ENCODE measurements at places on chromosomes 16 and 17.

DNA sequence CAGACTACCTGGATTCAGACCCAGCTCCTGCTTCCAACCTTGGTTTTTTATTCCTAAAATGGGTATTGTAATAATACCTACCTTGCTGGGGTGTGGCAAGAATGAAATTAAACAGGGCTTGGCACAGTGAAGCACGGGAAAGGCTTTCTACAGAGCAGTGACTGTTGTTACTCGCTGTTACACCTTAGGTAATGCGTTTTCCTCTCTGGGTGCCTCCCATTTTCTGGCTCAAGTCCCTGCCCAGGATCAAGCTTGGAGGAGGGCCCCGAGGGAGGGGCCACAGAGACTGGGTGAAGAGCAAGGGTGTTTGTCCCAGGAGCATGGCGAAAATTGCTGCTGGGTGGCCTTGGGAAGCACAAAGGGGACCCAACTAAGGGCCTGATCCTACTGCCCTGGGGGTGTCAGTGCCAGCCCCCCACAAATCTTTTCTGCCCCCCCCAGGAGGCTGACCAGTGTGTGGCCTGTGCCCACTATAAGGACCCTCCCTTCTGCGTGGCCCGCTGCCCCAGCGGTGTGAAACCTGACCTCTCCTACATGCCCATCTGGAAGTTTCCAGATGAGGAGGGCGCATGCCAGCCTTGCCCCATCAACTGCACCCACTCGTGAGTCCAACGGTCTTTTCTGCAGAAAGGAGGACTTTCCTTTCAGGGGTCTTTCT, 13.3 kb downstream of the MIEN1 start:
- no peak for DNase-seq

GRCh38 chr17:15233971-15234370, 31.2 kb downstream of the PMP22 start:
- no peak for DNase-seq

DNA sequence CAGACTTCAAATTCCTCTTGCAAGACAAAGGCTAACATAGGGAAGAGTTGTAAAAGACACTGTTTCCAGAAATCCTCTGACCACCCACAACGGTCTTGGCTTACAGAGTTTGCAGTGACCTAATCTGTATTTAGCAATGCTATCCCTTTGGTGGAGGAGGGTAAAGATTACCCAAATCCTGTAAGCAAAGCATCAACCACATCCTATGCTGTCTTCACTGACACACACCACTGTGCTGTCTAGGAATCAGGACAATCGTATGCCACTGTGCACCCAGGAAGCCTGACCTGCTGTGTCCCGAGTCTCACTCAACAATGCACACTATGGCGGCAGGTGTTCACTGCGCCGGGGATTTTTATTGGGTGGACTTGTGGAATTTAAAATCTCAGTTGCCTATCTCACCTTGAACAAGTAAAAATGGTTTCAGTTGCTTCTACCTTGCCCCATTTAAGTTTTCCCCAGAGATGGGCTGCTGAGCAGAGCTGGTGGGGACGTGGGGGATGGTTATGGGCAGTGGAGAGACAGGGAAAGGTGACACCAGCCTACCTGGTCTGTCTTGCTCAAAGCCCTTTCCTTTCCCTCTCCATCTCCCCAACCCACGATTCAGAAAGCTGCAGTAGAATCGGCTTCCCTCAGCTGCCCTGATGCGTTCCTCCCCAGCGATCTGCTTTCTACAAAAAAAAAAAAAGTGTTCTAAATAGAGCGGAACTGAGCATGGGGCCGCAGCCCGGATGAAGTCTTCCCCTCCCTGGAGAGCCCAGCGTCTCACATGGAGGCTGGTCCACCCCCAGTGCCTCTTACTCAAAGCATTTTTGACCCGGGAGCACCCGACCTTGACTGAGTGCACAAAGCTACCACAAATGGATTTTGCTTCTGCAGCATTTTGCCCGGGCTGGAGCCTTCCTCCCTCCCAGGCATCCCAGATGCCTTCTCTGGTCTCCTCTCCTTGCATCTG, 271.5 kb downstream of the SOX9 start:
- DNase-seq: no peak

DNA sequence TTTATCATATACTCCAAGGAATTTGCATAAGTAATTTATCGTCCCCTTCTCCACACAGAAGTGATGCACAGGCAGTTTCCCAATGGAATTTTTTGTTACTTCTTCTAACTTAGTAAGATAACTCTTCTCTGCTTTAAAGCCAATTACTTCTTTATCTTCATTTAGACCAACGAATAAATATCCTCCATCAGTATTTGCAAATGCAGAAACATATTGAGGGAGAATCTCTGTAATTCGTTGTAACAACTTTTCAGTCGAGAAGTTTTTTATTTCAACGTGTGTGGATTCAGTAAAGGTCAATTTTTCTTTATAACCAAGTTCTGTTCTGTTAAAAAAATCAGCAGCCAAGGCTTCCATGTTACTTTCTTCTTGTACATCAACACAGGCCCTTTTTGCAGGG, 30.7 kb upstream of the SLFN13 start:
- DNase-seq: no peak

GRCh38 chr17:41919165-41919817, 540 bp upstream of the ACLY start:
- no peak for DNase-seq

GRCh38 chr16:87255866-87256265, 61.3 kb downstream of the C16orf95 start:
- DNase-seq: no peak

GRCh38 chr16:74902161-74902560, 82.8 kb downstream of the WDR59 start:
- DNase-seq: no peak

DNA sequence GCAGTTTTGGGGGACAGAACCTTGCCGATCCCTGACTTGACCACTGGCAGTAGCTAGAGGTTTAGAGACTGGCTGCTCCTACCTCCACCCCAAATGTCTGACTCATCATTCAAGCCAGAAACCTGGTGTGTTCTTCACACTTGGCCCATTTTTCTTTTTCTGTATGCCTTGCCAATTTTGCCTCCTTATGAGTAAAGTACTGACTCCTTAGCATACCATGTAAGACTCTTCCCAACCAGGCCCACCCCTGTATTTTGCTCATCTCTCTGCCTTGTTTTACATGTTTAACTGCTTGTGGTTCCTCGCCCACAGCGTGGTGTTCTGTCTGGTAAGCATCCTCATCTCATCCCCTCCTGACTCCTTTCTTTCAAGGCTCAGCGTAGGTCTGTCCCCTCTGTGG, 37.9 kb downstream of the NUP88 start:
- DNase-seq: no peak

GRCh38 chr16:83847371-83848225, 39.8 kb downstream of the HSBP1 start:
- no peak for DNase-seq

- DNase-seq: no peak
Measured at GRCh38 chr16:85395913-85396878, 216.9 kb upstream of the GSE1 start.

DNA sequence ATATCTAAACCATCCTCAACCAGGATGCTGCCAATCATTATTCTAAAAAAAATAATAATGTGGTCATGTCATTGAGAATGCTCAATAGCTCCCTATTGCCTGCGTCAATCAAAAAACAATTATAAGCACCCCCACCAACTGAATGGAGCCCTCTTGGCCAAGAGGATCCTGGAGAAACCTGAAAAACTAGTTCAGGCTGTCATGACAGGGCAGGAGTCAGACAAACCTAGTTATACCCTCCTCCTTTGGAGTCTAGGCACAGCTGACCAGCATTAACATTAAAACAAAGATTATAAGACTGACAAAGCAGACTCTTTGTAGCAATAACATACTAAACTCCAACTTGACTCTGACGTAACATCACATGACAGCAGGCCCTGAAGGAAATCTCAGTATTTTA, 119.2 kb upstream of the CCL2 start:
- no peak for DNase-seq

DNA sequence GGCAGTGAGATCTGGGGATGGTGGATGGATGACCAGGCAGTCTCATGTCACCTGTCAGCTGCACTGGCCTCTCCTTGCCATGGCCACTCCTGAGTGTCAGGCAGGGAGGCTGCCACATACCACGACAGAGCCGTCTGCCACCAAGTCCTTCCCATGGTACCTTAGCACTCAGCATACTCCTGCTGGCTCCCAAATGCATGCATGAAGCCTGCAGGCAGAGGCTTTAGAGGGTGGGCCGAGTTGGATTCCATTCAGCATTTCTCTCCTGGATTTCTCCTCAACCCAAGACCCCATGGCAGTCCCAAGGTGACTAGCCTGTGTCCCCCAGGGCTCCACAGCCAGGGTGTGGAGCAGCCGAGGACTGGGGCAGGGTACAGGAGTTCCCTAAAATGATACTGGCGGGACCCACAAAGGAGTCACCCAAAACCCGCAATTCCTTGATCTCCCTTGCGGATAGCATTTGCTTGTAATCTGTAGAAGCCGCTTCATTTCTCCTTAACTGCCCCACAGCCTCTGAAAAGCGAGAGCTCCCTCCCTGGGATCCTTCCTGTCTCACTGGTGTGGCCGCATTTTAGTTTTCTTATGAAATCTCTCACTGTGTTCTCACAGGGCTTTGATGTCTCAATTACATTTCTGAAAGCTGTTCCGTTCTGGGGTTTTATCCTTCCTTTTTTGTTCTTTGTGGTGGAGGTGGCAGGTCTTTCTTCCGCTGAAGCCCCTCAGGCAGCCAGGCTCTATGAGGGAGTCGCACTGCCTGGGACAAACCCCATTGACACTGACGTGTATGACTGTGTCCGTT, 141.4 kb downstream of the SOCS1 start:
- DNase-seq: no peak

DNA sequence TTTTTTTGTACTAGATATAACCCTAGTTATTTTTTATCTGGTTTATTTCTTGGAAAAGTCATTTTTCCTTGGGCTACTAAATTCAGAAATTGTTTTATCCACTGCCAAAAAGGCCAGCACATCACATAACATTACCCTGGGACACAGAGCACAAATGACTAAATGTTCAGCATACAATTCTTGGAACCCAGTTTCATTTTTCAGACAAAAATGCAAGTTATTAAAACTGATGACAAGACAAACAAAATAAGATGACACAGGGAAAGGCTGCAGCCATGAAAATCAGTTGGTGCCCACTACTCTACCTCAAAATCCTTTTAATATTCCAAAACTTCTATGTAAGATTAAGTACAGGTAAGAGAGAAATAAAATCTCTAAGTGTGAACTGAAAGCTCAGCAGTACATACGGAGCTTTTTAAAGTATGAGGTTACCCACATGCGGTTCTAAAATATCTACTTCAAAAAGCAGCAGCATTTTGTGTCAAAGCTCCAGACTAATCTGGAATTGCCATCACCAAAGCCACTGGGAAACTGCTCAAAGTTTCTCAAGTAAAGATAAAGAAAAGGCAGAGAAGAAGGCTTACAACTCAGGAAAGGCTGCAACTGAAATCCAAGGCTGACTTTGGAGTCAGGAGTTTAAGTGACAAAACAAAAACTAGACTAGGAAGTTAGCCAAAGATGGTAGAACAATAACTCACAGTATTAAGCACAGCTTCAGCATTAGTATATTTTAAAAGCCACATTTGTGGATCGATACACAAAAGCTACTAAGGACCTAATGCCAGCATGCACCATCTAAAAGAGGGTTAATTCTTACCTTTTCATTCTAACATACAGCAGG, 41.4 kb downstream of the AP1G1 start:
- DNase-seq: no peak

DNA sequence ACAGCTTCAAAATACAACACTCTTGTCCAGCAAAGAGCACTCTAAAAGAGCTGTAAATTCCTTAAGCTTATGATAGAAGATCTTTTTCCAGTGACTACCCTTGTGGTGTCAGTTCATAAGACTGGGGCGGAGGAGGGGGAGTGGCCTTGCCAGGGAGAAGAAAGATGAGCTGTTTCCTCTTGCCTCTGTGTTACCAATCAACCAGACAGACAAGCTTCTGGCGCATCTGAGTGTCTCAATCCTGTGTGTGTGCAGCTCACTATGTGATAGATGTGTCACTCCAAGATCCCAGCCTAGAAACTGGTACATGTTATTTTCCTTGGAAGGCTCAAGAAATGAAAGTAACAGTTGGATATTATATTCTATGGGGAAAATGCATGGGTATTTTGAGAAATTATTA, 167.4 kb upstream of the CACNG3 start:
- no peak for DNase-seq

- DNase-seq: no peak
Measured at GRCh38 chr17:8955021-8955959, 10.2 kb downstream of the PIK3R5 start.

- no peak for DNase-seq
Measured at GRCh38 chr16:71467810-71468209, 5.8 kb upstream of the ZNF23 start.

- DNase-seq: no peak
Measured at GRCh38 chr16:89354325-89354724, 136.0 kb downstream of the ANKRD11 start.

GRCh38 chr16:11414815-11415775, 69.8 kb downstream of the RMI2 start:
- DNase-seq: no peak

GRCh38 chr16:89765292-89765830, 44.0 kb downstream of the ZNF276 start:
- no peak for DNase-seq

DNA sequence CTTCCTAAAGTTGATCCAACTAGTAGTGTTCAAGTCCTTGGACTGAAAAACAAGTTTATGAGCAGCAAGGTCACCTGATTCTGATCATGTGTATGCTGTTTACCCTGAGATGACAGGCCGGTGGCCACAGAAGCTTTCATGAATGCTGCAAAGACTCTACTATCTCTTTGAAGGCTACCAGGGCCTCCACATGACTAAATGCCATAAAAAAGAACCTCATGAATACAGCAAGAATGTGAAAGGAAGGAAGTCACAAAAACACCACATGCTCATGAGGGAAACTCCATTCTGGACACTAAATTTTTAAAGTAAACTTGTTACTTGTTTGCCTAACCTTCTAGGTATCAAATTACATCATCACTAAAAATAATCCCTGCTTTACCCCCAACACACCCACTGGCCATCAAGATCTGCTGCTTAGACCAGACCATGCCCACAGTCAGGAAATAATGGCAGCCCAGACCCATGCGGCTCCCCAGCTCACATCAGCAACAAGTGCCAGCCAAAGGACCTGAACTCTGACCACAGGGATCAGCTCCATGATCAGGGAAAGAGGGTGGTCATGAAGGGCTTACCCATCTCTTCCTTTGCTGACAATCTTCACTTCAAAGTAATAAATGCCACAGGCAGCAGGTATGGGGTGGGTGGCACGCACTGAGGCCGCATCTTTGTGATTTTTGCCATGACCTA, 1.4 kb downstream of the RANBP10 start:
- no peak for DNase-seq

GRCh38 chr17:50151937-50152547, 1.6 kb upstream of the PPP1R9B start:
- DNase-seq: peak; percentile 88

GRCh38 chr16:48323783-48324775, 61.1 kb downstream of the SIAH1 start:
- DNase-seq: no peak

GRCh38 chr16:66226762-66227161, 139.7 kb upstream of the CDH5 start:
- DNase-seq: no peak

All from SW 1271 (cell line).